ENCODE measurements at places on chromosomes 5 and 9.
A peak's percentile ranks its signal among the peaks of the same experiment; 100 is the strongest.

DNA sequence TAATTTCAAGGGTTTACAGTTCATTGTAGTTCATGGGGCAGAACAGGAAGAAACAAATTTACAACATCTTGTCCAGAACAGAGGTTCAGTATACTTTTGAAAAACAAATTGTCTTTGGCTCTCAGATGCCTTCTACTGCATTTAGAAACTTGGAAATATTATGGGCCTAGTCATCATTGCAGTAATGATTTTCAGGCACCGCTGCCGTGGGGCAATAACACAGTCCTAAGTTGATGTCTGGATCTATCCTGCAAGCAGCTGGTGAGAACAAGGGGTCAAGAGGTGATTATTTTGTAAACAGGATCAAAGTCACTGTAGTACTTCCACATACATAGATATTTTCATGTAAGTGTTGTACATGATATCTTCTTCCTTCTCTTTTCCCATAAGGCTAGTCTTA, 82.5 kb upstream of the CAST start:
- DNase-seq: no peak

GRCh38 chr5:143860211-143860610, 48.2 kb downstream of the HMHB1 start:
- no peak for DNase-seq

DNA sequence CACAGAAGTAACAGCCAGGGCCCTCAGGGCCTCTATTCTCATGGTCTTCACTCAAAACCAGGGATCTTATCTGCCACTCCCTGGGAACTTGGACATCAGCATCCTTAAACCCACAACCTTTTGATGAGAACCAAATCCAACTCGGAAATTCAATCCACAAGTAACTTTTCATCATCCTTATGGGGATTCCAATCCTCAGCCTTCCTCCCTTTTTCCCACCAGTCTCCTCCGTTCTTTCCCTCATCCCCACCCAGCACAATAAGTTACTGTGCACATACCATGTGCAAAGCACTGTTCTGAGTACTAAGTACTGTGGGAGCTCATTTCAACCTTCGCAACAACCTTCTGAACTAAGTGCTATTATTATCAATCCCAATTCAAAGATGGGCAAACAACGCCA, 17.0 kb downstream of the GOLPH3 start:
- no peak for DNase-seq

- DNase-seq: no peak
Measured at GRCh38 chr5:175569701-175570100, 88.2 kb upstream of the HRH2 start.

DNA sequence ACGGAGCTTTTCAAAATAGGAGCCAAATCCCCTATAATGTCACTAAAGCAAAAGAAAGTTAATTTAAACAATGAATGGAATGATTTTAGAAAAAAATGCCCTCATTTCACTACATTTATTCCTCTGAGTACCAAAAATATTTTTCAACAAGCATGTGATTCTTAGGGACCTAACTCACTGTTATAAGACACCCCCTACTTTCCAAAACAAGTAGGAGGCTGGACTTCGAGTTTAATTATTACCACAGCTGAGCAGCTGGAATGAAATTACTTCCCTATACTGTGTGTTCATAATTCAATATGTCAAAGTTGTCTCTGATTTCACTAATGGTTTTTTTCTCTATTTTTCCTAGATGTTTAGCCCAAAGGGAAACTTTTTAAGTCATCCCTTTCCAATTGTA, 61.6 kb downstream of the SAXO1 start:
- no peak for DNase-seq

DNA sequence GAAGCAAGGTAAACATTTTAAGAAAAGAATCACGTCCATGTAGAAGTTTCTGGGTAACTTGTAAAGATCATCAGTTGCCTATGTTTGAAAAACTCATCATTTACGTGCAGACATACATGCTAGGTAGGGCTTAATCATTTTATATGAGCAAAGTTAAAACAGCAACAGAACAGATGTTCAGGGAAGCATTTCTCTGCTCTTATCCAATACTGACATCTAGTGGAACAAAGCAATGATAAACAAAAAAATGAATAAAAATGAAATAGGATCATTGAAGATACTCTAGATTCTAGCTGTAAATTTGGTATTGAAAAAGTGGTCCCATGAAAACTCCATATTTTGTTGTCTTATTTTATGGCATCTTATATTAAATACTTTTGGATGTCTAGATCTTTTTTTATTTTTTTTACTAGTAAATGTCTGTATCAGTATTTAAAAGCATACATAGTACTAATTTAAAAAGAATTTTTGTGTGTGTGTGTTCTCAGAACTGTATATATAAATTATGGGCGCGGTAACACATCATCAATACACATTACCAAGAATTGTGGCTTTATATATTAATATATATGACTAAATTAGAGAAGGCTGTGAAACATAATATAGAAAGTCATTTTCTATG, 1050.2 kb downstream of the CDH12 start:
- no peak for DNase-seq

GRCh38 chr5:149157330-149157729, 16.0 kb downstream of the ABLIM3 start:
- DNase-seq: no peak

GRCh38 chr5:69209602-69210001, 20.2 kb downstream of the CENPH start:
- no peak for DNase-seq

GRCh38 chr9:95048225-95049087, 269.1 kb downstream of the FANCC start:
- DNase-seq: peak; percentile 39

- DNase-seq: no peak
Measured at GRCh38 chr5:169088028-169088725, 212.8 kb downstream of the SLIT3 start.

Data from stimulated activated CD4-positive, alpha-beta T cell treated with anti-CD3 and anti-CD28 coated beads, Interleukin-4, amount 100 ng/mL, for 24 hours (primary cell).